ENCODE measurements at places on chromosomes 16 and 17.

GRCh38 chr16:23642246-23642774 lies 1.0 kb downstream of the DCTN5 start:
- no peak for DNase-seq

DNA sequence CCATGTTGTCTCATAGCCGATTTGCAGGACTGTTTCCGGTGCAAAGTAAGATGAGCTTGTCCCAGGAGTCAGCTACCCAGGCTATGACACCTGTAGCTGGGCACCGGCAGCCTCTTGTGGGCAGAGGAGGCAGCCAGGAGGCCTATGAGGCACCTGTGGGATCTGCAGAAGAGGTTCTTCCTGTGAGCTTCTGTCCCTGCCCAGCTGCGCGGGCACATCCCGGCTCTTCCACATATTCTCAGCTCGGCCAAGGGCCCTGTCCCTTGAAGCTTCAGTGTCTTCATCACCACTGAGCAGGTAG lies 21.3 kb upstream of the CAPN15 start:
- no peak for DNase-seq

DNA sequence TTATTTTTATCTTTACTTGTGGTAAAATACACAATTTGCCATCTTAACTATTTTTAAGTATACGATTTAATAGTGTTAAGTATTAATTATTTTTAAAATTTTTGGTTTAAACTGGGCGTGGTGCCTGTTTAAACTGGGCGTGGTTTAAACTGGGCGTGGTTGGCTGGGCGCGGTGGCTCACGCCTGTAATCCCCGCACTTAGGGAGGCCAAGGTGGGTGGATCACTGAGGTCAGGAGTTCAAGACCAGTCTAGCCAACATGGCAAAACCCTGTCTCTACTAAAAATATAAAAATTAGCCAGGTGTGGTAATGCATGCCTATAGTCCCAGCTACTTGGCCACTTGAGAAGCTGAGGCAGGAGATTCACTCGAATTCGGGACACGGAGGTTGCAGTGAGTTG lies 4.0 kb upstream of the CCDC43 start:
- no peak for DNase-seq

GRCh38 chr17:41972571-41973407 lies 6.2 kb downstream of the CNP start:
- DNase-seq = no peak

- DNase-seq = no peak
Observed at GRCh38 chr16:81657781-81658180, 121.3 kb upstream of the PLCG2 start.

DNA sequence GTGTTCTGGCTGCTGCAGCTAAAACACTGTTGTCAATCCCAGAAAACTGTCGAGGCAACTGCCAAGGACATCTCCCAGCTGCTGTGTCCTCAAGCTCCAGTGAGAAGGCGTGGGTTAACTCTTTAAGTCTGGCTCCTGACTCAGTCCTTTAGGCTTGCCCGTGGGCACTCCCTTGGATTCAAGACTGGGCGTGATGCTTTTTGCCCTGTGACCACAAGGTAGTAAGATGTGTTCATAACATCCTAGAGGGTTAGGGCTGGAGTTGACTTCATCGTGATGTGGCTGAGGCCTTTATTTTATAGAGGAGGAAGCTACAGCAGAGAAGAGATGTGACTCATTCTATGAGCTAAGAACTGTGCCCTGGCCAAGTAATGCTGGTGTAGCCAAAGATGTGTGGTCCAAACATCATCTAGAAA lies 50.9 kb upstream of the TEKT3 start:
- no peak for DNase-seq

DNA sequence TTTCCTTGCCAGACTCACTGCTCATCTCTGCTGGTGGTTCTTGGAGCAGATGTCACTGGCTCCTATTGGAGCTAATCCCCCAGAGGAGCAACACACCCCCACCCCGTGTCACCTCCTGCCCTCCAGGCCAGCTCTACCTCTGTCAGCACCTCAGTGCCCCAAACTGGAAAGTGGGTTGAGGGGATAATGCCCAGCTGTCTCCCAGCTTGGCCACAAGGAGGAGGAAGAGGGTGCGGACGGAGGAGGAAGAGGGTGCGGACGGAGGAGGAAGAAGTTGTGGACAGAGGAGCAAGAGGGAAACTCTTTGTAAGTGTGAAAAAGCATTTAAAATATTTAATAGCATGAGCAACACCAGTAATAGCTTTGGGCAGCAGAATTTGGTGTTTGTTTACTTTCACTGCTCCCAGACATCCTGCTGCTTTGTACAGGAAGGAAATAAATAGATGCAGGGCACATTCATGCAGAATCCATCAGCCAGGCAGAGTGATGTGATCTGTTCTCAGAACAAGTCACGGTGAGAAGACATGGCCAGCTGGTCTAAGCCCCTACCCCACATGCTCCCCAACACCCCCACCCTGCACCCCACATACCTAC lies 82.5 kb downstream of the C17orf67 start:
- DNase-seq = no peak

DNA sequence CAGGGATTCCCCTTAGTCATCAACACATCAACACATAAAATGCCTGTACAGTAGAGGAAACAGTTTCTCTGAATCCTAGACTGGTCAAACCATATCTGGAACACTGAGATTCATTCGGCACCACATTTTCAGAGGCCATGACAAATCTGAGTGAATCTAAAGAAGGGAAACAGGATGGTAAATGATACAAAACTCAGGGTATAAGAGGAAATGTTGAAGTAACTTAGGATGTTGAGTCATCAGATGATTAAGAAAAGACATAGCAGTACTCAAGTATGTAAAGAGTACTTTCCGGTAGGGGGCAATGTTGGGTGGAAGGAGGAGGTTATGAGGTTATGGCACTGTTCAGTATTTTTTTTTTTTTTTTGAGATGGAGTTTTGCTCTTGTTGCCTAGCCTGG lies 358.5 kb upstream of the PMFBP1 start:
- no peak for DNase-seq

GRCh38 chr16:78976212-78976611 lies 624.3 kb downstream of the MAF start:
- no peak for DNase-seq

GRCh38 chr17:57545731-57546342 lies 199.3 kb downstream of the CCDC182 start:
- no peak for DNase-seq

DNA sequence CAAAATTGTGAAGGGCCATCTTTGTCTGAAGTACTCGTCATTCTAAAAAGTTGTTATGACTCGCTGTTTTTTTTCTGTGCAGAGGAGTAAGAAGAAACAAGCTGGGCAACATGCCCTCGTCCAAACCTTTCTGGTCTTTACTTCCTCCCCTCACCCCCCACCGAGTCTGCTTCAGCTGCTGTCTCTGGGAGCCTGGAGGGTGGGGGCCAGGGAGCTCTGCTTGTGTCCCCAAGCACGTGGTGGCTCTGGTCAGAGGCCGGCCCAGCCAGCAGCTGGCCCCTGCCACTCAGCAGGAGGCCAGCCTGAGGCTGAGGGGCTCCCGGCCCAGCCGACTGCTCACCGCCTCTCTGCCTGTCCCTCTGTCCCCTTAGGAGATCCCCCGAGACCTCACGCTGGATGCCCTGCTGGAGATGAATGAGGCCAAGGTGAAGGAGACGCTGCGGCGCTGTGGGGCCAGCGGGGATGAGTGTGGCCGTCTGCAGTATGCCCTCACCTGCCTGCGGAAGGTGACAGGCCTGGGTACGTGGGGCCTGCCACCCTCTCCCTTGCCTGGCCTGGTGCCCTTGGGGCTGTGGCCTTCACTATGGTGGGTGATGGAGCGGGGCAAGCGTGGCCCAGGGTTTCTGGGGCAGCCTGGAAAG lies 53.7 kb upstream of the LGALS9 start:
- DNase-seq = no peak

GRCh38 chr16:68574479-68574878 lies 35.4 kb downstream of the ZFP90 start:
- DNase-seq = no peak

DNA sequence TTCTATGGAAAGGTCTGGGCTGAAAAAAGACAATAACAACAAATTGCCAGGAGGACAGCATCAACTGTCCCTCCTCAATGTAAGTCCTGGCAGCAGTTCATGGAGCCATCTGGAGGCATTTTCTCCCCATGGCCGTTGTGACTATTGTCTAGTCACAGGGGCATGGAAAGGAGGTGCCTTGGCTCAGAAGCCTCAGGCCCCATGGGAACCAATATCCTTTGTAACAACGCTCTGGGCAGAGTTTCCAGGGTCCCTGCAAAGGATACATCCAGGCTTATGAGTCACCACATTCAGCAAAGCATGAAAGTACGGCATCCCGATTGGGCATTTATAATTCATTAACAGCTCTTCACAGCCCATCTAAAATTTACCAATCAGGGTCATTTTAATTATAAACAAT lies 85.2 kb downstream of the GLG1 start:
- DNase-seq = no peak
